ENCODE measurements at places on chromosomes 6 and 20.

DNA sequence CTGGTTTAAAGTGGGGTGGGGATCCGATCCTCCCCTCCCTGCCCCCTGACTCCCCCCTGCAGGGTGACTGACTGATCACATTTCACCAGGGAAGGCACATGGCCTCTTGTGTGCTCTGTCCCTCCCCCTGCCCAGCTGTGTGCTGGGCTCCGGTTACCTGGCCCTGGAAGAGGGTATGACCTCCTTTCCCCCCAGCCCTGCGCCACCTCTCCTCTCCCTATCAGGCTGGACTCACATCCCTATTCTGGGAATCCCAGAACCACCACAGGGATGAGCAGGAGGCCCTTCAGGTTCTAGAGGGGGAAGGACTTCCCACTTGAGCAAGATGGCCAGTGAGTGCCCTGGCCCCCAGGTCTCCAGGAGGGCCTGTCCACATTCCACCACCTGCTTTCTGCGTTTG, 2.1 kb upstream of the IP6K3 start:
- no peak for DNase-seq

DNA sequence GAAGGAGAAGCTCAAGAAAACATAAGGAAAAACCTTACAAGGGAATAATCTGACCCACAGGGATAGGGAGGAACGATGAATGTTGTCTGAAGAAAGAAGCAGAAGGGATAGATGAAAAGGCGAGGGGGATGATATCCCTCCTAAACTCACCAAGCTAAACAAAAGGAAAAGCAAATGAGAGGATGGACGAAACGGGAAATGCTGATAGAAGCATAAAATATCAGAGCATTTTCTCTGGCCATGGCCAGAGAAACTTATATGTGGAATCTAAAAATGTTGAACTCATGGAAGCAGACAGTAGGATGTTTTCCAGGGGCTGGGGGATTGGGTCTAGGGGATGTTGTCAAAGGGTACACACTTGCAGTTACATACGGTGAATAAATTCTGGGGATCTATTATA, 148.4 kb upstream of the FOXQ1 start:
- DNase-seq: no peak

DNA sequence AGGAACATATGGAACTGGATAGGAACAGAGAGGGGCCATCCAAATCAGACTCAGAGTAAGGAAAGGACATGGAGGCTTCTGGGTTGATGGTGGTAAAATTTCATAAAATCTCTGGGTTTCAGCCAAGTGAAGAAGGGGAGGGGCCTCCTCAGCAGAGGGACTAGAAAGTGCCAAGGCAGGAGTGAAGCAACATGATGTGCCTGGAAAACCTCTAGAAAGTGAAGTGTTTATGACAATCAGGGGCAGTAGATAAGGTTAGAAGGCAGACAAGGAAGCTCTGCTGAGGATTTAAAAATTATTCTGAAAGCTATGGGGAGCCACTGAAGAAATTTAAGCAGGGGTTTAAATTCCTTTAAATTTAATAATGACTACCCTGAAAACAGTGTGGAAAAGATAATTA, 126.0 kb upstream of the TENT5A start:
- no peak for DNase-seq

GRCh38 chr6:26360451-26361416, 4.3 kb upstream of the BTN3A2 start:
- DNase-seq: no peak

GRCh38 chr20:1928782-1929181, 33.6 kb downstream of the SIRPA start:
- DNase-seq: no peak

DNA sequence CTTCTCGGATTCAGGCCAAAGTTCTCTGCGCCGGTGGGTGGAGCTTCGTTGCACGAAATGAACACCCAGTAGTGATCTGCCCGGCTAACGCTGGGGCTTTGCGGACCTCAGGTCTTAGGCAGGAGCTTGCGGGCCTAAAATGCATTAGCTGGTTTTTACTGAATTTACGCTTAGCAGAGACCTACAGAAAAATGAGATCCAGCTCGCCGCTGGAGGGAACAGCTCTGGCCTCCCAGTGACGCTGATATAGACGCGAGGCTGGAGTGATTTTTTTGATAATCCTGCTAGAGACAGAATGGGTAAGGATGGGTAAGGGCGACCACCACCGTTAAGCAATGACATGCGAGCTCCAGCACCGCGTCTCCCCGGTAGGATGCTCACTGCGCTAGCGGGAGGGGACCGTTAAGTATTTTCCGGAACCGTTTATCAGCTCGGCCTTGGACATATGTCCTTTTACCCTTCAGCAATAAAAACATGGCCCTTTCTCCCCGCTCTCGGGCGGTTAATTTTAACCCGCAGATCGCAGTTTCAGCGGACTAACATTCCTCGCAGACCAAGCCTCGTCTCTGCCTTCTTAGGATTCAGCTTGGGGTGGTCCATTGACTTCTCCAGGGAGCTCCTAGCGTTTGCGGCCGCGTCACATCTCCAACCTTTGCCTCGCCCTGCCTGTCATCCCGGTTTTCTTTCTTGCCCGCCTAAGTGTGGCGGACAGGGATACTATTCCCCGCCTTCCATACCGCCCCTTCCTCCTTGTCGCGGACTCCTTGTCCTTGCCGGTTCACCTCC, 109.3 kb downstream of the GPX5 start:
- no peak for DNase-seq

DNA sequence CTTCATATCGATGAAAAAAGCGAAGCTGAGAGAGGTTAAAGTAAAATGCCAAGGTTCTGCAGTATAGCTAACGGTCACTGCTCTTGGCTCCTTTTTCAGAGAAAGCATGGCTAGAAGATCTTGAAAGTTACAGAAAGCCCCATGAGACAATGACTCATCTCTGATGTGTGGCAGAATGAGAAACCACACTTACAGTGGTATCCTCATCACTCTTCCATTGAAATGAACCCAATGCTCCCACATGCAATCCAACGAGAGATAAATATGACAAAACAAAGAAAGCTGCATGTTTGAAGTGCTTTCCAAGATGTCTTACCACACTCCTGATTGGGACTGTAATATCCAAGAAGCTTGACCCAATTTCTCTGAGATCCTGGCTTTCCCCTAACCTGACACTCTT, 694.9 kb downstream of the PRKN start:
- DNase-seq: no peak

GRCh38 chr6:32772656-32773055, 9.3 kb upstream of the HLA-DQB2 start:
- no peak for DNase-seq

DNA sequence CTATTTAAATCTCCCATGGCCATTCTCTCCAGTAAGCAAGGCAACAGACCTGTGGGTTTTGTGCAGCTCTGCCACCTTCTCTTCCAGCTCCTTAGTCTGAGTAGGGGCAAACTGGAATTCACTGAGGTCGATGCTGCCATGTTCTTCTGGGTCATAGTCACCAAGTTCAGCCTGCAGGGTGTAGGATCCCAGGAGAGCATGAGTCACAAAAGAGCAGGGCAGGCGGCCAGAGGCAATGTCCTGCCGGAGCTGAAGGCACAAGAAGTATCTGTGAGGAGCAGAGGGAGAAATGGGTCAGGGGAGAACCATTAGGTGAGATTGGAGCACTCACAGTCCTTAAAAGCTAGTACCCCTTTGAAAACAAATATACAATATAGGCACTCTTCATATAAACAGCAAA, 73.7 kb downstream of the SMLR1 start:
- DNase-seq: no peak

GRCh38 chr6:5108068-5108467, 22.9 kb downstream of the PPP1R3G start:
- DNase-seq: no peak

DNA sequence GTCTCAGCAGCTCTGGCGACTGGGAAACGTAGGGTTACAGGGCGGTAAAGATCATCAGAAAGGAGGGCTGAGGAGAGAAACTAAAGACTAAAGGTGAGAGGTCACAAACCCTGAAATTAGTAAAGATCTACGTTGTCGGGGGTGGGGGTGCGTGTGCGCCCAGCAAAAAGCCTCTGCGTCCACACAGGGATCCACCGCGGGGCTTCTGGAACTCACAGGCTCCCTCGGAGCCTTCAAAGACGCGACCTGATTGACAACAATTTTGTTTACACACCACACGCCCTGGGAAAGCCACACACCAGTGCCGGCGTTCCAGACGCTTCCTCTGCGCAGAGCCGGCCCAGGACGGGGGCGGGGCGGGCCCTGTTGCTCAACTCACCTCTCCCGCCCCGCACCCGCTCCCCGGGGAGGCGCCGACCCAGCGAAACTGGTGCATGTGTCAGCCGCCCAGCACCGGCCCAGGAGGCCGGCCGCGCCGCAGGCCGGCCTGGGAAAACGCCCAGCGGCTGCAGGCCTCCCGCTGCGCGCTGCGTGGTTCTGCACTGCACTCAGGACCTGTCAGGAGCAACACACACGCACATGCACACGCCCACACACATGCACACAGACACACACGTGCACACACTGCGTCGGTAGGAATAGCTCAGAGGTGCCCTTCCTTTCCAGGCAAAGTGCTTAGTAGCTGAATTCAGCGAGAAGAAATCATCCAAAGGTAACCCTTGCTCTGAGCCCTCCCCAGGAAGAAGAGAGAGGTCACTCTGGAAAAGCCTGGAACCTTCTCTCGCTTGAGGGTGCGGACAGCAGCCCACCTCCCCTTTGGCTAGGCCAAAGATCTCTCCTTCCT, 57.2 kb upstream of the ARID1B start:
- peak; percentile 42 for DNase-seq

GRCh38 chr6:81690073-81690472, 62.4 kb downstream of the TENT5A start:
- DNase-seq: no peak

- DNase-seq: no peak
Observed at GRCh38 chr6:24902782-24903181, 33.0 kb downstream of the RIPOR2 start.

DNA sequence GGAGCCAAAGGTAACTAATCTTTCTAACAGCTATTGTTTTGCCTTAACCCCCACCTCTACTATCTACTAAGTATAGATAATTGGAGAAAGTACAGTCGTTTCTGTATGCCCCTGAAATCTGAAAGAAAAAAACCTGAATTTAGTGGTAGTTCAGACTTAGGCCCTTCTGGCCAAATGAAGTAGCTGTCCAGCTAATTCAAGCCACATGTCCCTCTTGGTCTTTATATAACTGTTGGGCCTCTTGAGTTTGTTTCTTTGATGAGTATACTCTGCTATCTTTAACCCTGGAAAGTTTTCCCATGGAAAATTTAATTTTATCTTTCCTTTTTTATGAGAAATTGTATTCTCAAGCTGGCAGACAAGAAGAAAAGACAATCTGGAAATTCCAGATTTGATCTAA, 73.0 kb upstream of the FAM8A1 start:
- DNase-seq: no peak

GRCh38 chr6:51913265-51913664, 174.1 kb downstream of the PKHD1 start:
- DNase-seq: no peak

DNA sequence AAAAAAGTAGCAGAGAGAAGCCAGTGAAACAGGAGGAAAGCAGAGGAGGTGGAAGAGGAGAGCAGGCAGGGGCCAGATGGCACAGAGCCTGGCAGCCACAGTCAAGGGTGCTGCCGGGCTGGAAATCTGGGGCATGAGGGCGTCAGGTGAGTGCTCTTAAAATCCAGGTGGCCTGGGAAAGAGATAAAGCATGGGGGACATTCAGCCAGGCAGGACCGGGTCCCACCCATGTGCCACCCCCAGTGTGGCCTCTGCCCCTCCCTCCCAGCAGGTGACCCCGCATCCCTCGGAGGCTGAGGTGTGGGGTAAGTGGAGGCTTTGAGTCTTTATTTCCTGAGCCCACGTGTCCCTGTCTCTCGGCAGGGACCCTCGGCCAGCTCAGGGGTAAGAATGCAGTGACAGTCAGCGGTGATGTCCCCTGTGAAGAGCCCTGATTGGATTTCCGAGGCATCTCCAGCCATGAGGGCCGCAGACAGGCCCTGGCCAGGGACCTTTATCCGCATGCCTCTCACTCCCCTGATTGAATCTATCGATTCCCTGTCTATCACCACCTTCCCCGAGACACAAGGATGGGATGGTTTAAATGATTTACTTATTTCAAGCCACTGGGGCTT, 33.8 kb upstream of the SULF2 start:
- DNase-seq: no peak

GRCh38 chr6:5840734-5841390, 165.9 kb downstream of the NRN1 start:
- DNase-seq: no peak

GRCh38 chr20:34396408-34396807, 33.3 kb downstream of the ITCH start:
- DNase-seq: no peak

- no peak for DNase-seq
Observed at GRCh38 chr6:38477680-38478260, 162.0 kb downstream of the BTBD9 start.

GRCh38 chr6:8507286-8507685, 71.9 kb upstream of the SLC35B3 start:
- DNase-seq: no peak

DNA sequence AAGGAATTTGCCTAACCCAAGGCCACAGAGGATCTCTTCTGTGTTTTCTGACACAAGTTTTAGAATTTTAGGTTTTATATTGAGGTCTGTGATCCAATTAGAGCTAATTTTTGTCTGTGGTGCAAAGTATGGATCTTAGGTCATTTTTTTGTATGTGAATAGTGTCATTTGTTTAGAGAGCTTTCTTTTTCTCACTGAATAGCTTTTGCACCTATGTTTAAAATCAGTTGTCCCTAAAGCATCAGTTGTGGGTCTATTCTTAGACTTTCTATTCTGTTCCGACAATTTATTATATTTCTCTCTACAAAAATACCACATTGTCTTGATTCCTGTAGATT, 341 bp upstream of the MCM9 start:
- DNase-seq: no peak

DNA sequence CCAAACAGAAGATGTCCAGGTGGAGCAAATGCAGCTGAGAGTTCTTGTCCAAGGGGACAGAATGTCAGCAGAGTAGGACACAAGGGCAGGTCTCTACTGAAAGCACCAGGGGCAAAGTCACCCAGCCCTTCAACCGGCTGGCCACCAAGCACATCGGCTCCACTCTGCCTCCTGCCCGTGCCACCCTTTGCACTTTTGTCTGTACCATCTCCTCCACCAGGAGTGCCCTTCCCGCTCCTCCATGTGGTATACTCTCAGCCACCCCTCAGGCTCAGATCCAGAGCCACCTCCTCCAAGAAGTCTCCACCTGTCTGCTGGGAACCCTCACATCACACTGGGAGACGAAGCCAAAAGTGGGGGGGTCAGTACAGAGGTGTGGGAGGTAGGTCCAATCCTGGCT, 4.1 kb upstream of the HSPA12B start:
- DNase-seq: no peak

GRCh38 chr6:122772724-122773415, 6.6 kb upstream of the FABP7 start:
- DNase-seq: no peak

DNA sequence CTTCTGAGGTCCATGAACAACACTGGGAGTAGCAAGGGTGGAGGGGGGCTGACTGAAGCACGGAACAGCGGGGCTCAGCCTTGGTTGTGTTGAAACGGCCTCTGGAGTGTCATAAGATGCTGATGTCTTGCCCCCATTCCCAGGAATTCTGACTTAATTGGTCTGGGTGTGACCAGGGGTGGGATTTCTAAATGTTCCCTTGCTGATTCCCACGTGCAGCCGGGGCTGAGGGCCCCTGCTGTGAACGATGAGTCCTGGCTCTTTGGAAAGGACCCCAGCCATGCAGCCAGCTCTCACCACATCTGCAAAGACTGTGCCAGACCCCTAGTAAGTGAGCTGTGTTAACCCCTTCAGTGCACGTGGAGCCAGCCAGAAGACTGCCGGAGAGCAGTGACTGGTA, 28.6 kb upstream of the FAM50B start:
- no peak for DNase-seq

Measured in stimulated activated CD8-positive, alpha-beta memory T cell treated with anti-CD3 and anti-CD28 coated beads, Interleukin-4, amount 100 ng/mL, for 1 hour (primary cell).